Activated CD4-positive, alpha-beta T cell treated with anti-CD3 and anti-CD28 coated beads, Interleukin-2, amount 50 U/mL, for 24 hours (primary cell): ENCODE measurements at places on chromosomes 7 and 10.

DNA sequence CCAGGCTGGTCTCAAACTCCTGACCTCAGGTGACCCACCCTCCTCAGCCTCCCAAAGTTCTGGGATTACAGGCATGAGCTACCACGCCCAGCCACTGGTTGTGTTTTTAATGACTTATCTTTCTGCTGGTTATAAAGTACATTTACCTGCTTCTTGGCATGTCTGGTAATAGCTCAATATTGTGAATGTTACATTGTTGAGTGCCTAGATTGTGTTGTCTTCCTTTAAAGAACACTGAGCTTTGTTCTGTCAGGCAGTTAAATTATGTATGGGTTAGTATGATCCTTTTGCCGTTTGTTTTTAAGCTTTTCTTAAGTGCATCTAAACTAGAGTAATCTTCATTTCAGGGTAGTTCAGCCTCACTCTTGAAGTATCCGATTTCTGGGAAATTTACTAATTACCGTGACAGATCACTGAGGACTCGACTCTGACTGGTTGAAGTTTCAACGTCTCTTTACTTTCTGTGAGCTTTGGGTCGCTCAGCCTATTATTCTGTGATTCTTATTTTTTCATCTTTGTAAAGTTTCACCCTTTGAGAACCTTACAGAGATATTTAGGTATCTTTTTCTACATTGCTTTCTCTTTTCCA, 617.4 kb downstream of the SORCS1 start:
- no peak for DNase-seq

DNA sequence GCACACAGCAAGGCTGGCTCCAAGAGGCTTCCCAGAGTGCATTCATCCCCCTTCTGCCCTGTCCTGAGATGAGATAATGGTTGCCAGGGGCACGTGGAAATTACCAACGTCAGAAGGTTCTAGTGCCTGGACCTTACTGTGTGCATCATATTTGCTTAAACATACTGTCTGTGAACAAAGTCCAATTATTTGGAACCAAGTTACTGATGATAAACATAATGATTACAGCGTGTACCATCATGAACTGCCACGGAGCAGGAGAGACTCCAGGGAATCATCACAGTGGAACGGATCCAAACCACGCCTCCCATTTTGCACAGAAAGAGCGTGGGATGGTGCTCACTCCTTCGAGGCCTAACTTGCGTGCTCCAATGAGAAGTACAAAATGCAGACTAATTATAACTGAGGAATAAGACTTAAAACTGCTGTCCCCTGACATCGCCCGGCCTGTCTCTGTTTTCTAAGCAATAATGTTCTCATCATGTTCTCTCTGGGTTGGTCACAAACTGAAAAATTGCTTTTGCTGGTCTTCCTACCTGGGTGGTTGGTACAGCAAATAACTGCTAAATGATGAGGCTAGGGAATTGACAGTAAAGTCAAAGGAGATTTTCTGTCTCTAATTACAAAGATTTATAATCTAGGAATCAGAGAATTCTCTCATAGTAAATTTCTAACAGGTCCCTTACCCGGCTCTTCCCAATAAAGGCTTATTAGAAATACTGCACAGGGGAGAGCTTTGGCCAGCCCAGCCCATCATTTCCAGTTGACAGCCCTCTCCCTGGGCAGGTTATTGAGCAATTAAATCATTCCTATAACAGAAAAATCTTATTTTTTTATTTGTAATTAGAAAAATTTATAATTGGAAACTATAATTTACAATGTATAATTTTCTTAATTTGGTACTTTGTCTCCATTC, 182.2 kb downstream of the CAMK1D start:
- no peak for DNase-seq

- DNase-seq = no peak
These were observed 143.9 kb upstream of the FRMD4A start for GRCh38 chr10:14474656-14475055.

DNA sequence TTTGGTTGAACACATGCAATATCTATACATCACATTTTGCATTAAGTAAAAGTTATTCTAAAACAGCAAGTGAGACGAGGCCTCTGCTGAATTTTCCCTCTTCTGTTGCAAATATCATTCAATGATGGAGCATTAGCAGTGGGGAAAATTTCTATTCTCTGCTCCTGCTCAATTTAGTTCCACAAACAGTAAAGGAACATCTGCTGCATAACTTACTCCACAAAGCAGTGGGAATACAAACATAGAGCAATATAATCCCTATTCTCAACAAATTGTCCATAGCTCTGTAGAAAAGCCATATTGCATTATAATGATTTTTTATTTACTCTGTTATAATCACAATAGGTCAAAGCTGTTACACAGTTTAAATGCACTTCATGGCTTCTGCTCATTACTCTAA, 5.9 kb downstream of the AGR3 start:
- no peak for DNase-seq

DNA sequence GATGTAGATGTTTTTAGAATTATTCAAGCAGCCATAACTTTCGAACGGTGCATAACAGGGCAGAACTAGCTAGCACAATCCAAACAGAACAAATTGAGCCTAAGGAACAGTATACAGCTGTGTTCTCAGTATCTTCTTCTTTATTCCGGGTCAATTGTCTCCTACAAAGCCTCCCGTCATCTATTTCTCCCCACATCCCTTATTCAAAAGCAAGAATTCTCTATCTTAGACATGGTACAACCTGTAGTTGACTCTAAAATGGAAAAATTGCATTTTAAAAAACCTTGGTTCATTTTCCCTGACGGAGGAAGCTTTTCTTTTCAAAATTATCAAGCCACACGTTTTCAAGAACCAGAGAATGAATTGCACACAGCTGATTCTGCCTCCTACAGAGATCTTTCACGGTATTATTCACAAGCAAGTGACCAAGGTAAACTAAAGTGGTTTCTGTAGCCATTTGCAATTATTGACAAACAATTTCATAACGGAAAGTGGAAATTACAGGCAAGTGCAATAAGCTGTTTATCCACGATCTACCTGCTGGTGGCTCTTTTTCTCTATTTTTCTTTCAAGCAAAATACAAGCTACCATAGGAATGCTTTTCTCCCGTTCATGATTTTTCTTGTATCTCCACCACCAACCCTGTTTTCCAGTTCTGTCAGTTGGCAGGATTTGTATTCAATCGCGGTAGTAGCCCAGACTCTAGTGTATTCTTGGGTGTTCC, 2.3 kb downstream of the GRM8 start:
- DNase-seq = no peak

DNA sequence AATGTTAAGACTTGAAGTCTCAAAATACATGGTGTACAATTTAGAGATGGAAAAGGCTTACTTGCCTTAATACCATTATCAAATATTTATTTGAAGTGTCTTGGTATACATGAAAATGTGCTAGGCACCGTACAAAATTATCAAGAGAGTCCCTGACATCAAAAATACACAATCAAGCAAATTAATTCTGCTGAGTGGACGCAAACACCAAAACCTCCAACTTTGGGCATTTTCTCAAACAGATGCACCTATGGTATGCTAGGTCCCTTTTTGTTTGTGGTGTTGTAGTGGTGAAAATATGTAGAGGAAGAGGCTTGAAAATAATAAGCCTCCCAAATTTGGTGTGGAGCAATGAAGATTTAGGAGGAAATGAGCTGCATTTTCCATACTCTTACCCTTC, 24.8 kb downstream of the ZNF800 start:
- no peak for DNase-seq

DNA sequence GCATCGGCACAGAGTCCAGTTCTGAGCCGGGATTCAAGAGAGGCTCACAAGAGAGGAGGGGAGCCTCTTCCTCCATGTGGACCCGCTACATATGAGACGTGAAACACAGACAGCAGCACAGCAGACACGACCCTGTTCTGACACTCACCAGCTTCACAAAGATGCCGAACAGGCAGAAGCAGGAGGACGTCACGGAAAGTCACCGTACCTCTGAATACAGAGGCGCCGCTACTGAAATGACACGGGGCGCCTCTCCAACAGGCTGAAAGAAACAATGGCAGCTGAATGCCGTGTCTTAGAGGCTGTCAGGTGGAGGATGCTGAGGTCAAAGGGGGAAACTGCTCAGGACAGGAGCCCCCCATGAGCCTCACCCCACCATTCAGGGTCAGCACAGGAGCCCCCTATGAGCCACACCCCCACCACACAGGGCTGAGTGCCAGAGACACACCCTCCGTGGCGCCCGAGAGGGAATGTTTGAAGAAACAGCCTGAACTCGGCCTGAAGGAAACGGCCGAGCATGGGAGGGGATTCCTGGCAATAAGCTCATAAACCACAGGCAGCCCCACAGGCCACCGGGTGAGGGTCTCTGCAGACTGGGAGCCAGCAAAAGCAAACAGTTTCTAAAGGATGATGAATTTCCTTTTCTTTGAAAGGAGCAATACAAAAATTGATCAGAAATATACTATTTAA, 510.3 kb downstream of the PTPRN2 start:
- DNase-seq = no peak

DNA sequence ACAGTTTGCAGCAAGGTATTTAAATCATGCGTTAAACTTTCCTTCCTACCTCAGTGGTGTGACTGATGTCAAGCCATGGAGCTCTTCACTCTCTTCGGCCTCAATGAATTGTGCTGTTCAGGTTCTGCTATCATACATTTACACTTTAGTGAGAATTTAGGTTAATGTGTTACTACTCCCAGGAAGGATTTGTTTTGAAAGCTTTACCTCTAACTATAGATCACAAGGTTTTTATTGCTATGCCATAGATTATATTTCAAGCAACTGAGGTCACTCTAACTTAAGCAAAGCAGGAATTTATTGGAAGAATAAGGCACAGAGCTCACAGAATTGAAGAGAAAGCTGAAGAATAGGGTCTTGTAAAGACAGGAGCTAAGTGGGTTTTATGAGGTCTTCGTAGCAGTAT, 11.0 kb upstream of the ADD3 start:
- DNase-seq = no peak

DNA sequence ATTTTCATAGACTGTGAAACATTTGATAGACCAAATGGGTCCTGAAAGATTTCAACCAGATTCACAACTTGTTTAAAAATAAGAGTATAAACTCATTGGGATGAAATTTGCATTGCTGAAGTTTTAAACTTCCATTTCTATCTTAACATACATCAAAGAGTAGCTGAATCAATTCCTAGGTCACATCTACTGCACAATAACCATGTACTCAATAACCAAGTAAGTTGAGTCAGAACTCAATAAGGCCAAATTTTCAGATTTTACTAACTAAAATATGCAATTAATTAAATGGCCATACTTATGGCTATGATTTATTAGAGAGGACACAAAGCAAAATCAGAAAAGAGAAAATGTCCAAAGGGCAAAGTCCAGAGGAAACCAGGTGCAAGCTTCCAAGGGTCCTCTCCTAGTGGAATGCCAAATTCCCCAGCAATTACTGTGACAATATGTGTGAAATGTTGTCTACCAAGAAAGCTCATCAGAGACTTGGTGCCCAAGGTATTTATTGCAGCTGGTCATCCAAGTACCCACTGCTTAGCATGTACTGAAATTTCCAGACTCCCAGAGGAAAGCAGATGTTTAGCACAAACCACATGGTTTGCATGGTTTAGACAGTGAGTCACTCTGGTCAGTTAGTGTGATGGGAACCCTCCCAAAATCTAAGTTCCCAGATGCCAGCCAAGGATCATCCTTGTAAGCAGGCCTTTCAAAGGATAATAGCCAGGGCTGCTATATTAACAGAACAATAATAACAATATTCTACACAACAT, 238.9 kb downstream of the IPMK start:
- no peak for DNase-seq

GRCh38 chr7:38245409-38245977, 27.9 kb downstream of the TARP start:
- no peak for DNase-seq

GRCh38 chr7:102898532-102898859, 14.3 kb upstream of the LRRC17 start:
- no peak for DNase-seq

GRCh38 chr7:112959276-112959675, 127.4 kb downstream of the GPR85 start:
- DNase-seq = no peak

GRCh38 chr7:106344211-106344610, 59.4 kb upstream of the NAMPT start:
- no peak for DNase-seq
